ENCODE measurements at places on chromosomes 7 and 10.

DNA sequence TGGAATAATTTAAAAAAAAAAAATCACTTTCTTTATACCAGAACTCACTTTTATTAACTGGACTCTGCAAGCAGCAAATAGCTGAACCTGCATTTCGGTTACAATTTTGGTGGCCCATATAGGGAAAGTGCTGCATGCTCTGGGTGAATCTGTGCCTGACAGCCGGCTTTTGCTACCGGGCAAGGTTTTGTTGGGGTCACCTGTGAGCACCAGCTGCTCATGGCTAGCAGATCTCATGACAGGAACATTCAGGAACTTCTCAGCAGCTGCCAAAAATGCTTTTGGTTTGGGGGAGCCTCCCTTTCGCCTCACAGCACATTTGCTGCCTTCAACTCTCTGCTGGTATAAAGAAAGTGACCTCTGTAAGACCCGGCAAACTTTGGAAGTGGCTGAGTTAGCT, 13.2 kb upstream of the CREB3L2 start:
- no peak for DNase-seq

DNA sequence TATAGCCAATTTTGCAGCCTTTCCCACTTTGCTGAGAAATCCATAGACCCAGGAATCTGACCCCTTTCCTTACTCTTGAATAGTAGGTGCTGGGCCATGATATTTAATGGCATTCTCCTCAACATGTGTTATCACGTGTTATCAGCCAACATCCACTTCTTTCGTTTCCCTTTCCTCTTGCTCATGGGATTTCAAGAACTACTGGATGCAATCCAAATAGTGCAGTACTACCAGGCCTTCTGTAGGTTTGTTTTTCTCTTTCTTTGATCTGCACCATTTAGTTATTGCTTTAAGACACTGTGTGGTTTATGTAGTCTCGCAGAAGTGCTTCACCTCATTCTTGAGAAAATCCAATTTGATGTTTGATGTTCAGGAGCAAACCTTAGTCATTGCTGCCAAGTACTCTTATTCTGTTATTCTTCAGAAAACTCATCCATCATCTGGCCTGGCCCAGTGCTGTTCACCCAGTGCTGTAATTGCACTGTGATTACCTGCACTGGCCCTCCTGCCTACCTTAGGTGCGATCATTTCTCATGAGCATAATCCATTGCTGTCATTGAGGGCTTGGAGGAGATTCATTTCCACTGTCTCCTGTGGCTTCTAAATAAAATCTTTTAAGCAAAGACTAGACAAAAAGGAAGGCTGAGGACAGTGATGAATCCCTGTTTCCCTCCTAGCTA, 315.3 kb downstream of the BMPER start:
- no peak for DNase-seq

GRCh38 chr7:142645777-142646176, 103.5 kb upstream of the PRSS1 start:
- no peak for DNase-seq

- DNase-seq: no peak
Measured at GRCh38 chr7:19871102-19871501, 97.7 kb upstream of the TMEM196 start.

- no peak for DNase-seq
Measured at GRCh38 chr10:558891-559766, 130.3 kb downstream of the DIP2C start.

- DNase-seq: no peak
Measured at GRCh38 chr10:110093722-110094121, 85.9 kb downstream of the ADD3 start.

DNA sequence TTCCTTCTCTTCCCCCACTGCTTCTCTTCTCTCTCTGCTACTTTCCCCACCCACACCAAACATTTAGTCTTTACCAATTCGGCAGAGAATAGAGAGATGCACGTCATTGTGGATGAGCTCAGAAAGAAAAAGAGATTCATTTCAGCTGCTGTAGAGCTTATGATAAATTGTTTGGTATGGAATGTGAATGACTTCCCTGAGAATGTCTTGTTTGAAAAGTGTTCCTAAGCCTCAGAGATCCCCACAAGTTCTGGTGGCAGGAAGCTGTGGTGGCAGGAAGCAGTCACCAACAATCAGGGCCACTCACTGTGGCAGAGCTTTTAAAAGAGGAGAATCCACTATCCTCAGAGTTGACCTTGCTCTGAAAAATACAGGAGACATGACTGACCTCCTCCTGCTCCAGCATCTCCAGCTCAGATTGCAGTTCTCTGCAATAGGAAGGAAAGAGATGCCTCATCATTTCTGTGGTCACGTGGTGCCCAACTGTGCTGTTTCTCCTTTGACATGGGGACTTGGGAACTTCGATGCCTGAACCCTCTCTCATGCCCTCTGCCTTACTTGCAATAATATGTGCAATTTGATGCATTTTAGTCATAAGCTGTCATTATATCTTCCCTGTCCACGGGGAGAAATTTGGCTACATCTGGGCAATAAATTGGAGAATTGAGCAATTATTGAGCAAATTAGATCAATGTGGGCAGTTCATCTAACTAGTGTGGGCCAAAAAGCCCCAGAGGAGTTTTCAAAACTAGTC, 76.5 kb downstream of the BMPER start:
- DNase-seq: no peak

DNA sequence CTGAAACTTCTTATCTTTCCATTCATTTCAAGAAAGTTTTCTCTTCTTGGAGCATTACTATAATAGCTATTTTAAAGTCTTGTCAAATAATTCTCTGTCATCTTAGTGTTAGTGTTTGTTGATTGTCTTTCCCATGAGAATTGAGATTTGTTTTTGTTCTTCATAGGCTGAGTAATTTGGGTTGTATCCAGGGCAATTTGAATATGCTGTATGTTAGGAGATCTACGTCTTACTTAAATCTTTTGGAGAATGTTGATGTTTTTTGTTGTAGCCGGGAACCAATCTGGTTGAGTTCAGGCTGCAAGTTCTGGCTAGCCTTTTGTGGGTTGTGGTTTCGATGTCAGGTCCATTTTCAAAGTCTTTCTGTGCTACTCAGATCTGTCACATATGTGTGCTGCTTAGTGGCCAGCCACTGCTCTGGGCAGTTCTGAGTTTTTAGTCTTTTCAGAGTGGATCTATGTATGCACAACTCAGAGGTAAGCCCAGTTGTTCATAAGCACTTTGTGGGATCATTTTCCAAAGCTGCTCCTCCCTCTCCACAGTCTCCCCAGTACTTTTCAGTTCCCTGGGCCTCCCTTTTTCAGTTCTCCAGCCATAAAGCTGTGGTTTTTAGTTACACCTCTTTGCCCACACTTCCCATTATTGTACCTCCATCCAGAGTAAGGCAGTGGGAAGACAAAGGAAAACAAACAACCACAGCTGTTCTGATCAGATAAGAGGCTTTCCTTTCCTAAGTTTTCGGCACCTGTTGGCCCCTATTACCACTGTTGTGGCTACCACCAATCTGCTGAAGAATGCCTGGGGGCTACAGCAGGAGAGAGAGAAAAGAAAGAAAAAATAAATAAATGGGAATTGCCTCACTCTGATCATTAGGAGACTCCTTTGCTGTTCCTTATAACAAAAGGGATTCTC, 4.7 kb upstream of the CCNJ start:
- peak; percentile 43 for DNase-seq

DNA sequence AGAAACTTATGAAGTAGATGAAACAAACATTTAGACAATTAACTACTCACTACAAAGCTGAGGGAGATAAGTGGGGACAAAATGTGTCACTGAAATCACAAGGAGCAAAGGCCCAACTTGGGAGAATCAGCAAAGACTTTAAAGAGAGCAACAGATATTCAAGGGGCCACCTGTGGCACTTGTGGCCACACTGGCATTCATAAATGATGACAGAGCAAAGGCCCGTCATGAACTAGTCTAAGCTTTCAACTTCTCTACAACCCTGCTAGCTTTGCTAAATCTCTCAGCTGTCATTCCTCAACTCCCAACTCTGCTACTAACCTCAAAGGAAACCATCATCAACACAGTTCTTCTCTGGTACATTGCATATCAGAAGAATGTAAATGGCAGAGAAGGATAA, 178.4 kb downstream of the CPEB3 start:
- DNase-seq: no peak

DNA sequence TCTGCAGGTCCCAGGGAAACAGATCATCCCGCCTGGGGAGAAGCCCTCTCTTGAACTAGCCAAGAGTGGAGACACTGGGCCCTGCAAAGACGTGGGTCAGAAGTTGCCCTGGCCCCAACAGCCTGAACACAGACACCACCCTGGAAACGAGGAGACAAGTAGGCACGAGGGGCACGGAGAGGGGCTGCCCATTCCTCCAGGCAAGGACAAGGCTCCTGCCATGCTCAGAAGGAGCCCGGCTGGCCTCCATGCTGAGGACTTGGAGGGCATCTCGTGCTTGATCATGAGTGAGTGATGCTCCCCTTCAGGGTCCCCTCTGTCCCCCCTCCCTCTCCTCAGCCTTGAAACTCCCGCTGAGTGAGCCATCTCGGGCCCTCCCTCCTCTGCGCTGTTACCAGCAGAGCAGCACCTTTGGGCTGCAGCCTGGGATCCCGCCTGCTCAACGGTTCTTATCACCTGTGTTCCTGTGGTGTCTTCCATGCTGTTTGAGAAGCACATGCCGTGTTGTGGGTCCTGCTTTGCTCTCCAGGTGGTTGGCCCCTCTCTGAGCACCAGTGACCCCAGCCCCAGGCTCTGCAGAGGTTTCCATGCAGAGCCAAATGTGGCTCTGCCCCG, 544.3 kb downstream of the TCERG1L start:
- DNase-seq: no peak

- no peak for DNase-seq
Measured at GRCh38 chr10:76459016-76459730, 1027.7 kb downstream of the LRMDA start.

- no peak for DNase-seq
Measured at GRCh38 chr7:18461785-18462467, 33.6 kb upstream of the HDAC9 start.

- DNase-seq: no peak
Measured at GRCh38 chr10:10456856-10457255, 560.8 kb upstream of the CELF2 start.

DNA sequence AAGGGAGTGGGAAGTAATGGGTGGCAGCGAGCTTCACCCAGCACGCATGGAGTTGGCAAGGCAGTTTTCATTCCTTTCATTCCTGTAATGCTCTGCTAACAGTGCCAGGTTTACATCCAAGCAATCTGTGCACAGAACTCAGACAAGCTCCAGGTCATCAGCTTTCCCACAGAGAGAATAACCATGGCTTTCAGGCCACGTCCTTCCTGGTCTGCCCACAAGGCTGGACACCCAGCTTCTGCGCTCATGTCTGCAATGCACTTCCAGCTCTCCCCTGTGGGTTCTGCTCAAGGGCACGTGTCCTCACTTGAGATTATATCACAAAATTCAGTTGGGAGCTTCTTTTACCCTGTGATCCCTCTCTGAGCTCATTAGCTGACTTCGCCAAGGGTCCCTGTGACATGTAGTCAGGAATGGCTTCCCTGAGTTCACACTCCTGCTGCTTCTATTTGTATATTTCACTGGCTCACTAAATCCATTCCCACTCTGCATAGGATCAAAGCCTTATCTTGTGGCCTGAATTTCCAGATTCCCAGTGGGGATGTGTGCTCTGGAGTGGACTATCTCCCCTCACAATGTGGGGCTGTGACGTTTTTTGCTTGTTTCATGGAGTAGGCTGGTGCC, 18.6 kb downstream of the AKR1C2 start:
- DNase-seq: no peak

DNA sequence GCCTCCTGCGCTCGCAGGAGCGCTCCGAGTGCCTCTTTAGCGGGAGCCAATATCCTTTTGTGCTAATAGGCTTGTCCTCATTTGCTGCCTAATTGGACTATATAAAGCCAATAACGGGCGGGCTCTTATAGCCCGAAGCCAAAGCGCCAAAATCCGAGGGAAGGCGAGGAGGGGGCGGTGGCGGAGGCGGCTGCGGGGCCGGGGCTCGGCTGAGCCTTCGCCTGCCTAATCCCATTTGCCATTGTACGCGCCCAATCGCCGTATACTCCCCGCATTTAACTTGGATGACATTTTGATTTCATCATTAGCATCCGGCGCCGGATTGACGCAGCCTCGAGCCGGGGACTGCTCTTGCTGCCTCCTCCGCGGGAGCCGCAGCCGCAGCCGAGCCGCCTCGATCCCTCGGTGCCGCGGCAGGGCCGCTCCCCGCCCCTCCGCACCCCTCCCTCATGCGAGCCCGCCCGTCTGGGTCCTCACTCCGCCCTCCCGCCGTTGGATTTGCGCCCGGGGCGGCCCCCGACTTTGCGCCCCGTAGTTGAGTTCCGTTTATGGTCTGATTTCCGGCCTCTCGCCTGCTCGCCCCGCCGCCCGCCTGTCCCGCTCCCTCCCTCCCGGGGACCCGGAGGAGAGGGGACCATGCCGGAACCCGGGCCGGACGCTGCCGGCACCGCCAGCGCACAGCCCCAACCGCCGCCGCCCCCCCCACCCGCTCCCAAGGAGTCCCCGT, at the start of gene HMX3:
TSS of gene HMX3 (plus strand) at position 556 of the 727 bp plus-strand sequence. CDS start at position 637, 81 bp downstream.
- peak; percentile 50 for DNase-seq

DNA sequence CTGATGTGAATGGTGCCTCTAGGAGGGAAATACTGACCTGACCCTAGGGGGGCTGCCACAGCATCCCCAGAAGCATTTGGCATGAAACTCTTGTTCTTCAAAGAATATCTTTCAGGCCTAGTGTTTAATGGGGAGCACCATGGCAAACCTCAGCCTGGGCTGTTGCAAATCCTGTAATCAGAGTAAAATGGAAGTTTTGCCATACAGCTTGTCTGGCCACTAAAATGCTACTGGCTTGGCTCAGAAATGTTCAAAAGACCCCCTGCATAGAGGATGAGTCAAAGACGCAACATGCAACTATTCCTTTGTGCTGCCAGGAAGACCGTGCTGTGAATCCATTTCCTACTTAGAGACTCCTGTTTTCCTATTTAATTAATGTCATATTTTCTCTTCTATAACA, 26.7 kb downstream of the HECW1 start:
- no peak for DNase-seq

DNA sequence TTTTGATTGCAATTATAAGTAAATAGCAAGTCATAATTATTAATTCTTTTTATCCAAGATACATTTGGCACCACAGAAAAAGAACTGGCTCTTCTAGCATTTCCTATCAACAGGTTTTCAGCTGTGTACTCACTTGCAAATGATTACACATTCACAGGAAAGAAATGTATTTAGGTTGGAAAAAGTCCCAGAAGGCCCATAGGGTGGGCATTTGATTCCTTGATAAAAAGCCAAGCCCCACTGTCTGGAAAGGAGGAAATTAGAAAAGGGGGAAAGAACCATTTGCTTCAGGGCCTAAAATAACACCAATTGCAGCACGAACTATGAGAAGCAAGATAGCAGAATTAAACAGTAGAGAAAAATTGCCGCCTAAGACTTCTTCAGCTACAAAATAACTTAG, 80.8 kb upstream of the COL1A2 start:
- no peak for DNase-seq

DNA sequence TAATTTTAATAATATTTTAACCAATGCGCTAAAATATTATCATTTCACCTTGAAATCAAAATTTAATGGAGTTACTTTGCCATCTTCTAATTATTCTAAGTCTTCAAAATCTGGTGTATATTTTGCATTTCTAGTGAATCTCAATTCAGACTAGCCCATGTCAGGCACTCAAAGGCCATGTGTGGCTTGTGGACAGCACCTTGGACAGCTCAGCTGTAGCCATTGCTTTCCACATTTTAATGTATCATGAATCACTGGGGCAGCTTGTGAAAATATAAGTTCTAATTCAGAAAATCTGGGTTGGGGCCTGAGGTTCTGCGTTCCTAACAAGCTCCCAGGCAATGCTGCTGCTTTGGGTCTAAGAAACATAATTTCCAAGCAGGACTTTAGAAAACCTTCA, 57.2 kb downstream of the MGAM2 start:
- DNase-seq: no peak

Data from SW480 (cell line).